ENCODE measurements at places on chromosomes 11 and 22.
A peak's percentile ranks its signal among the peaks of the same experiment; 100 is the strongest.

- DNase-seq = no peak
Measured at GRCh38 chr22:30695871-30696655, 1.4 kb downstream of the OSBP2 start.

- DNase-seq = no peak
Measured at GRCh38 chr11:68202165-68202564, 10.9 kb downstream of the KMT5B start.

- DNase-seq = no peak
Measured at GRCh38 chr11:367956-368413, 1.3 kb upstream of the B4GALNT4 start.

DNA sequence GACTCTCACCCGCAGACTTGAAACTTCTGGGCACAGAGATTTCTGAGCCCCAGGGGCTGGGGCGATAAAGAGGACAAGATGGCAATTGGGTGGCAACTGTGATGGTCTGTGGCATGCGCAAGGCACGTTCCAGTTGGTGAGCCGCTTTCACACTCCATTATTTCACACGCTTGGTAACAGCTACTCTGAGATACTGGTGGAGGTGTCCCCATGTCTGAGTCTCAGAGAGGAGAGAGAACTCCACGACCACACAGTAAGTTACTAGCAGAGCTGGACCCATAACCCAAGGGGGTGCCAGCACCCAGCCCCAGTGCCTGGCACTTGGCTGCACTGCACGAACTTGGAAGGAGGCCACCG, 6.0 kb upstream of the KCNJ4 start:
- no peak for DNase-seq

GRCh38 chr22:40932396-40932795, 18.8 kb upstream of the RBX1 start:
- DNase-seq = no peak

DNA sequence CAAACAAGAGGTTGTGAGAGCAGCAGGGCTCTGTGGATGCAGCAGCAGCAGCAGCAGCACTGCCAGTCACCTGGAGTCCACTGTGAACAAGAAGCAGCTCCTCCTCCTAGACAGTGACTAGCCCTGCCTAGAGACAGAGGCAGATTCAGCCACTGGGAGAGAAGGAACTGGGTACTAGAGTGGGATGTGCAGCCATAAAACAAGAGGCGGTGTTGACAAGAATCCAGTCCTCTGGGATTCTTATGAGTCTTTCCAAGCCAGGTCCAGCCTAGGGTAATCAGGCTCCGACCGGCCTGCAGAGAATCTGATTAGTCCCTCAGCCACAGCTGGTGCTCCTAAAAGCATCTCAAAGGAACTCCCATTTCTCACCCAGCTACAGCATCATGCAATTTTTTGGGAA, 83.9 kb upstream of the USP47 start:
- no peak for DNase-seq

GRCh38 chr11:1878137-1879031, 13.3 kb downstream of the PRR33 start:
- peak; percentile 0 for DNase-seq

- DNase-seq = no peak
Measured at GRCh38 chr11:2762451-2762850, 62.7 kb upstream of the KCNQ1OT1 start.

DNA sequence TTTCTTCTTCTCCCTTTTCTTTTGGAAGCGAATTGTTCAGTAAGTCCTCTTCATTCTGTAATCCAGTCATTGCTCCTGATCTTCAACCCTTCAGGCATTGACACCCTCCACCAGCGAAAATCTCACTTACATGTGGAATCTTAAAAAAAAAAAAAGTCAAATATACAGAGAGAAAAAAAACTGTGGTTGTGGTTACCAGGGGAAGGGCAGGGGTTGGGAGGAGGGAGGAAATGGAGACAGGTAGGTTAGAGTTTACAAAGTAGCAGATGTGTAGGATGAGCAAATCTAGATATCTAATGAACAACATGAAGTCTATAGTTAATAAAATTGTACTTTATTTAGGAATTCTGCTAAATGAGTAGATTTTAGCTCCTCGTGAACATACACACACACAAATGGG, 17.7 kb upstream of the TMEM123 start:
- DNase-seq = no peak

DNA sequence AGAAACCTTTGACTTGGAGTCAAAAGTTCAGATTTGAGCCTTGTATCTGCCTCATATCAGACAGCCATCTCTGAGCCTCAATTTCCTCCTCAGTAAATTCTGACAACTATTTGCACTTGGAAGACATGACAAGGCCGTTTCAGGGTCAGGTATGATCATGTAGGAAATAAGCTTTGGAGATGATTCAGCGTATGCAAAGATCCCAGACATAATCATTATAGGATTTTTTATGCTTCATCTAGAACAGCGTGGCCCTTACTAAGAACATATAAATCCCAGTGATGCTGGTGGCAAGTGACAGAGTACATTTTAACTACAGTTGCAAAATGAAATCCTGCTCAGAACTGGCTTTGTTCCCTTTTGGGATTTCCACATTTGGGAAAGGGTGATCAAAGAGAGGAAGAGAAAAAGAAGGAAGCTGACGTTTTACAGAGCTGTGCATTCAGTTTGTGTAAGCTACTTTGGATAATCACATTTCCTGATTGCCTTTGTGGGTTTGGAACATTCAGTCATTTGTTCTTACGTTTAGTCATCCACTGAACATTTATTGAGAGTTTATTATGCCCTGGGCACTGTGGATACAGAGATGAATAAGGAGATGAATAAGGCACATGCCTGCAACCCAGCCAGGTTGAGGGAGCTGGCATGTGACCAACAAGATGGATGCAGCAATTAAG, 81.9 kb upstream of the HEPHL1 start:
- DNase-seq = no peak

DNA sequence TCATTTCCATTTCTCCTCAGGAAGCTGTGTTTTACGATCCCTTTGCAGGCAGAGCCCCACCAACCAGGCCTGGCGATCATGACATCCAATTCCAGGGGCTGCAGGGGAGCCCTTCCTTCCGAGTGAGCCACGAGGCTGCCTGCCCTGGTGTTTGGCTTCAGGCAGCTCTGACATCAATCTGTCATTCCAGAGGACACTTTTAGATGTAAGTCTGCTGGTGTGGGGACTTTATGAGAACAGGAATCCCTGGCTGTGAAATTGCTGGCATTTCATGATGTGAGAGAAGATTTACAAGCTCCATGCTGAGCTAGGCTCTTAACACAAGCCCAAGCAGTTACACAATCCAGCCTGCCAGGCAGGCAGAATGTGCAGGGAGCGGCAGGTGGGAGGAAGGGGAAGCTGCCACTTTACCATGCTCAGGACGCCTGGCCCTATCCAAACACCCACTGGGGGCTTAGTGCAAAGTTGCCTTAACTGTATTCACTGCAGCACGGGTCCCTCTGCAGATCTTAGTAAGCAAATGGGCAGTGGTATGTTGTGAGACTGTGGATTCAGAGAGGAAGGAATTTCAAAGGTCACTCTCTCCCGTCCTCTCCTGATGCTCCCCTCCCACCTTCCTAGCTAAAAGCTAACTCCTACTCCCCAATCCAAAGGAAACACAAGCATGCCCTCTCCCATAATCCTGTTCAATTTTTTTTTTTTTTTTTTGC, 43.4 kb upstream of the MICAL2 start:
- no peak for DNase-seq

- DNase-seq = no peak
Measured at GRCh38 chr11:68503792-68504191, 43.2 kb downstream of the PPP6R3 start.

GRCh38 chr11:68973219-68973618, 7.6 kb downstream of the MRGPRD start:
- DNase-seq = no peak

DNA sequence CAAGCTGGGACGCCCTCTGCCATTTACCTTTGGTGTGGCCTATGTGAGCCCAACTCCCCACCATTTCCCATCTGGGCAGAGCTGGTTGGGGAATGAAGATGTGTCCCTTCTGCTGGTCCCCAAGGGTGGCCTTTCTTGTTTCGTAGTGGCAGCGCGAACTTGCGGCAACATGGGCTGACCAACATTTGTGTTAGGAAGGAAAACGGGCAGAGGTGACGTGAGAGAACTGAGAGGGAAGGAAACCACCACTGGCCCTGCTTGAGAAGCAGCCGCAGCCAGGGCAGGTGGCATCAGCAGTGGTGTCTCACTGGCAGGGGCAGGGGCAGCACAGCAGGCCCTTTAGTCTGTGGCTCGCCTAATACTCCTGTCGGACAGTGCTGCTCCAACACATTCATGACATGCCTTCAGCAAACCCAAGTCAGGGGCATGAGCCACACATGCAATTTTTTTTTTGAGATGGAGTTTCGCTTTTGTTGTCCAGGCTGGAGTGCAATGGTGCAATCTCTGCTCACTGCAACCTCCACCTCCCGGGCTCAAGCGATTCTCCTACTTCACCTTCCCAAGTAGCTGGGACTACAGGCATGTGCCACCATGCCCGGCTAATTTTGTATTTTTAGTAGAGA, 29.9 kb downstream of the LRRC74B start:
- DNase-seq = no peak

DNA sequence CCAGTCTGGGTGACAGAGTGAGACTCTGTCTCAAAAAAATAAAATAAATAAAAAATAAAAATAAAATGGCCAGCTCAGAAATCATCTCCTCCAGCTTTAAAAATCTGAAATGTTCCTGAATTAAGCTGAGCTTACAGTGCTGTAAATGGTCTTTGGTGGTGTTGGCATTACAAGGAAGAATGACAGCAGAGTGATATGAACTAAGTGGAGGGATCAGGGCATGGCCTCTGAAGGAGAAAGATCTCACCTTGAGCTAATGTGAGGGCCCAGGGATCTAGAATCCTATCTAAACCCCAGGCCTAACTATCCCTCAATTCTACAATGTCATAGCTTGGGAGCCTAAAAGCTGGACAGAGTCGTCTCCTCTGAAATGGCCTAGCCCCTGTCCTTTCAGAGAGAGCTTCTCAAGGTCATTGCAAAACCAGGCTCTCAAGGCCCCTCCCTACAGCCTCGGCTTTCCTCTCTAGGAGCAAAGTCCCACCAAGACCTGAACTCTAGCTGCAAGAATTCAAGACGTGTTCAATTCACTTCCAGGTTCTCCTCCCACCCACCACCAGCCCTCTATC, 345.4 kb downstream of the BUD13 start:
- no peak for DNase-seq

GRCh38 chr22:35894937-35895708, 133.5 kb downstream of the RBFOX2 start:
- DNase-seq = no peak
